ENCODE measurements at places on chromosomes 6 and 20. TPM values are rescaled to one million over a fixed set of nuclear protein-coding genes. Genes with fewer than 3 reads are reported as not detected.
A peak's percentile ranks its signal among the peaks of the same experiment; 100 is the strongest.

DNA sequence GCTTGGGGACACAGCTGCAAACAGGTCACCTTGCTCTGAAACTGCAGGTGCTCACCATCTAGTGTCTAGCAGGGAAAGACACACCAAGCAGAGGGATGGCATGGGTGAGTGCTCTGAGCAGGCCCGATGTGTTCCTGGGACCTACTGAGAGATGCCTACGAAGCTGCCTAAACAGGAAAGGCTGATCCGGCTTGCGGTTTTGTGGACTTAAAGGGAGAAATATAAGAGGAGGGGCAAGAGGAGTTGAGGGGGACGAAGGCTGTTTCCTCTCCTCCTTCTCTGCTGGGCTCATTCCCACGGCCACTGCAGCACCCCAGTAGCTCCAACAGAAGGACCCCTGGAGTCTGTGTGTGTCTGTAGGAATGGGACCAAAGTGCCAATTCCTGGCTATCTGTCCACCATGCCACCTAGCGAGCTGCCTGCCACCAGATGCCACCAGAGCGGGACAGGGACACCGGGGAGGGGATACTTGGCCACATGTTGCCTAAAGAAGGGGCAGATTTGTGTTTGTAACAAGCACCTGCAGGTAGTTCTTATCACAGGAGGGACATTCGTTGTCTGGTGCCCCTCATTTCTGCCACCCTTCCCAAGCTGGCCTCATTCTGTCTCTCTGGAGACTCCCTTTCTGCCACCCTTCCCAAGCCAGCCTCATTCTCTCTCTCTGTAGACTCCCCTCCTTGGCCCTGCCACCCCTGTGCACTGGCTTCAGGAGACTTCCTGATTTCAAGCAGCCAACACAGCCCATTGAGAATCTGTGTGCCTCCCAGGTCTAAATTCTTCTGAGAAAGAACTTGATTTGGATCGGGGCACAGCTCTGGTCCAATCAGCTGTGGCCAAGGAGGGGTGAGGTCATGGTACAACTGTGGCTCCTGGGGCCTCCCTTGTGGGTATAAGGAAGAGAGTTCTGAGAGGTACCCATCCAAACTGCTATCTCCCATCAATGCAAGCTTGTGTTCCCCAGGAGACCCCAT is 221.8 kb downstream of the ANKRD60 start:
- H3K36me3 ChIP-seq = no peaks in the 10 kb centered on the region
- peaks cover 1% of the 10 kb centered on the region for H3K27me3 ChIP-seq
- H3K4me3 ChIP-seq = no peak overlapping the region
- no peaks in the 10 kb centered on the region for H3K4me1 ChIP-seq
- DNase-seq = no peak

DNA sequence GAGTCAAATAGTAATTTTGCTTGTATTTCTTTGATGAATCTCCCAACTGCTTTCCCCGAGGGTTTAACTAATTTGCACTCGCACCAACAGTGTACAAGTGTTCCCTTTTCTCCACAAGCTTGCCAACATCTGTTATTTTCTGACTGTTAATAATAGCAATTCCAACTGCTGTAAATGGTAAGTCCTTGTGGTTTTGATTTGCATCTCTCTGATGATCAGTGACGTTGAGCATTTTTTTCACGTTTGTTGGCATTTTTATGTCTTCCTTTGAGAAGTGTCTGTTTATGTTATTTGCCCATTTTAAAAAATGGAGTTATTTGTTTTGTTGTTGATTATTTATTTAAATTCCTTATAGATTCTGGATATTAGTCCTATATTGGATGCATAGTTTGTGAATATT is 399.8 kb upstream of the MAN1A1 start:
- H3K36me3 ChIP-seq = no peaks in the 10 kb centered on the region
- H3K4me3 ChIP-seq = no peak overlapping the region
- DNase-seq = no peak

- H3K4me3 ChIP-seq = peak within 1 kb of the TSS; percentile 57
- DNase-seq = peak; percentile 89
- peaks cover 28% of the 10 kb centered on the region for H3K27me3 ChIP-seq
- no peaks in the 10 kb centered on the region for H3K4me1 ChIP-seq
- no peaks in the 10 kb centered on the region for H3K36me3 ChIP-seq
- H3K27ac ChIP-seq = peak within 1 kb of the TSS; percentile 71
These were observed at the start of gene ZSCAN23 for GRCh38 chr6:28443112-28443773. TSS of gene ZSCAN23 (minus strand) at chr6:28443491. CDS start at chr6:28436266, 7,225 bp downstream.

DNA sequence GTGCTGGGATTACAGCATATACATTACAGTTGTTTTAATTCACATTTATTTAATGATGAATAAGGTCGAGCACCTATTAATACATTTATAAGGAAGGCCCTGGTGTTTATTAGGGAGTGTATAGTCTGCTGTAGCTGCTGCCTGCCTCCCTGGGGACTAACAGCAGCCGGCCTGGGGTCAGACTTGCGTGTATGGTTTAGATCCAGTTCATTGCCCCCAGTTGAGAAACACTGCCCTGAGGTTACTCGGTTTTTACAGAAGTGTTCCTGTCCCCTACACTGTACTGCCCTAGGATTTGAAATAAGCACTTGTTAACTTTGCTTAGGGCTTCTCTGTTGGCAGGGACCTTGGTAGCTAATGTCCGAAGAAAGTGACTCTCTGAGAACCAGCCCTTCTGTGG is 4.0 kb downstream of the TTPAL start:
- DNase-seq = no peak
- peaks cover 48% of the 10 kb centered on the region for H3K36me3 ChIP-seq
- no peak overlapping the region for H3K27ac ChIP-seq
- no peaks in the 10 kb centered on the region for H3K4me1 ChIP-seq

- H3K27ac ChIP-seq = no peak overlapping the region
- H3K36me3 ChIP-seq = no peaks in the 10 kb centered on the region
- H3K4me1 ChIP-seq = no peaks in the 10 kb centered on the region
- H3K4me3 ChIP-seq = no peak overlapping the region
These were observed 17.0 kb downstream of the SLC2A4RG start for GRCh38 chr20:63756648-63756991.

- H3K4me1 ChIP-seq = peaks cover 10% of the 10 kb centered on the region
- no peak overlapping the region for H3K27ac ChIP-seq
- DNase-seq = no peak
- no peaks in the 10 kb centered on the region for H3K36me3 ChIP-seq
- H3K4me3 ChIP-seq = no peak overlapping the region
These were observed 70.3 kb downstream of the HIVEP2 start for GRCh38 chr6:142874676-142875075.

GRCh38 chr6:3800850-3801591 is 48.2 kb upstream of the FAM50B start:
- DNase-seq = no peak
- no peaks in the 10 kb centered on the region for H3K36me3 ChIP-seq
- H3K4me1 ChIP-seq = peaks cover 22% of the 10 kb centered on the region

DNA sequence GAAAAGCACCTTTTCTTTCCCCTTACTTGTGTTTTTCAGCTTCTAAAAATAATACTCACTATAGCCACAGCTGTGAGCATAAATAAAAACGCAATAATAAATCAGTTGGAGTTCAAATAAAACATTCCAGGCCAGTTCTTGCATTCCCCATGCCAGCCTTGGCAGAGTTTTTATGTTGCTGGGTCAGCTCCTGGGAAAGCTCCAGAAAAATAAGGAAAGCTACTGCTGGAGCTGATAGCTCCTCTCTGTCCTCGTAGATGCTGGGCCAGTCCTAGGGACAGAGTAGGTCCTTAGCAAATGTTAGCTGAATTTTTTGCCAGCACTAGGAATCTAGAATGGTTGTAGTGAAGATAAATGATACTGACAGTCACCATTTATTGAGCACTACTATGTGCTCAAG is 389.0 kb upstream of the SYNCRIP start:
- H3K4me3 ChIP-seq = no peak overlapping the region
- no peaks in the 10 kb centered on the region for H3K4me1 ChIP-seq
- DNase-seq = no peak
- no peaks in the 10 kb centered on the region for H3K27me3 ChIP-seq

DNA sequence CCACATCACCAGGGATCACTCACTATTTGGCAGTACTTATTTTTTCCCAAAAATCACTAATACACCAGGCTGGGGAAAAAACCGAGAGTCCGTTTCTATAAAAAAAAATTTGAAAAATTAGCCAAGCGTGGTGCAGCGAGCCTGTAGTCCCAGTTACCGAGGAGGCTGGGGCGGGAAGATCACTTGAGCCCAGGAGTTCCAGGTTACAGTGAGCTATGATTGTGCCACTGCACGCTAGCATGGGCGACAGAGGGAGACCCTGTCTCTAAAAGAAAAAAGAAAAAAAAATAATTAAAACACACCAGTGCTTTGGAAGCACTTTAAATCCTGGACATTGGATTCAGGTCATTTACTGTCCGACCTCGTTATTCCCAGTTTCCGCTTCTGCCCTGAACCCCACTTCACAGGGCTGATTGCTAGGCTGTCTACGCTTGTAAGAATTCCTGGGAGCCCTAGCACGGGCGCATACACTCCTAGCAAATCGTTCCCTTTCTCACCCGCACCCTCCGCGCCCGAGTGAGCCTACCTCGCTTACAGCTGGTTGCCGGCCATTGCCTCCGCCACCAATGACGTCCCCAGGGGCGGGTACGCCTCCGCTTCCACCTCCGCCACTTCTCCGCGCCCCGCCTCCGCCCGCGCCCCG is at the start of gene TPMT:
Gene TPMT, minus strand, starts transcription at position 571 of the 643 bp plus-strand sequence. CDS start 5,950 bp downstream, outside the sequence.
- H3K27me3 ChIP-seq = no peaks in the 10 kb centered on the region
- H3K27ac ChIP-seq = peak within 1 kb of the TSS; percentile 88
- peaks cover 18% of the 10 kb centered on the region for H3K4me1 ChIP-seq
- peak within 1 kb of the TSS; percentile 94 for H3K4me3 ChIP-seq

GRCh38 chr20:61173961-61174725 is 77.9 kb upstream of the CDH4 start:
- no peak overlapping the region for H3K4me3 ChIP-seq
- H3K27ac ChIP-seq = no peak overlapping the region
- no peaks in the 10 kb centered on the region for H3K36me3 ChIP-seq
- no peaks in the 10 kb centered on the region for H3K27me3 ChIP-seq
- no peaks in the 10 kb centered on the region for H3K4me1 ChIP-seq

- peak overlapping the region; percentile 79 for H3K27ac ChIP-seq
- H3K4me3 ChIP-seq = peak overlapping the region; percentile 52
- H3K27me3 ChIP-seq = no peaks in the 10 kb centered on the region
- peaks cover 8% of the 10 kb centered on the region for H3K4me1 ChIP-seq
- H3K36me3 ChIP-seq = no peaks in the 10 kb centered on the region
These were observed 7.1 kb downstream of the L3MBTL1 start for GRCh38 chr20:43514648-43514999.

DNA sequence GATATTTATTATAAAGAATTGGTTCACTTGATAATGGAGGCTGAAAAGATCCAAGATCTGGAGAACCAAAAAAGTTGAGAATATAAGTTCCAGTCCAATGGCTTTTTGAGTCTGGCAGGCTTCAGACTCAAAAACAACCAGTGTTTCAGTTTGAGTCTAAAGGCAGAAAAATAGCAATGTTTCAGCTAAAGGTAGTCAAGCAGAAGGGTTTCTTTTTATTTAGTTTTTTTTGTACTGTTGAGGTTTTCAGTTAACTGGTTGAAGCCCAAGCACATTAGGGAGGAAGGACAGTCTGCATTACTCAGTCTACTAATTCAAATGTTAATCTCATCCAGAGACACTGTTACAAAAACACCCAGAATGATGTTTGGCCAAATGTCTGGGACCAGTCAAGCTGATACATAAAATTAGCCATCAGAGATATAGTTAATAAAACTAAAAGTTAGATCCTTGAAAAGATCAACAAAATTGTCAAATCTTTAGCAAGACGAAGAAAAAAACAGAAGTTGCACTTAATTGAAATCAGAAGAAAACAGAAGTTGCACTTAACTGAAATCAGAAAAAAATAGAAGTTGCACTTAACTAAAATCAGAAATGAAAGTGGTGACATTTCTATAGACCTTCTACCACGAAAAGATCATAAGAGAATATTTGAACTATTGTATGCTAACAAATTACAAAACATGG is 980.3 kb upstream of the FLRT3 start:
- H3K36me3 ChIP-seq = no peaks in the 10 kb centered on the region
- no peaks in the 10 kb centered on the region for H3K4me1 ChIP-seq
- no peak for DNase-seq

GRCh38 chr6:41692730-41693129 is 42.7 kb downstream of the TFEB start:
- H3K4me3 ChIP-seq = no peak overlapping the region
- no peak overlapping the region for H3K27ac ChIP-seq
- peaks cover 21% of the 10 kb centered on the region for H3K4me1 ChIP-seq
- no peak for DNase-seq

The MEP1A gene
- polyA plus RNA-seq = 43.0 TPM

The SMOC2 gene
- polyA plus RNA-seq = 4.2 TPM

The SIRPB1 gene
- 2.3 TPM for polyA plus RNA-seq

The RPS18 gene
- 5,490 TPM for polyA plus RNA-seq

The DLK2 gene
- not detected for polyA plus RNA-seq
